ENCODE measurements at places on chromosomes 6 and 20. TPM values are rescaled to one million over a fixed set of nuclear protein-coding genes. Genes with fewer than 3 reads are reported as not detected.

Gene RAMACL
- not detected for total RNA-seq

Gene DPPA5
- not detected for total RNA-seq

Gene PGC
- total RNA-seq, result not detected

Gene TAF8
- total RNA-seq, result 55.1 TPM

Gene SIRPG
- 111 TPM for total RNA-seq

DNA sequence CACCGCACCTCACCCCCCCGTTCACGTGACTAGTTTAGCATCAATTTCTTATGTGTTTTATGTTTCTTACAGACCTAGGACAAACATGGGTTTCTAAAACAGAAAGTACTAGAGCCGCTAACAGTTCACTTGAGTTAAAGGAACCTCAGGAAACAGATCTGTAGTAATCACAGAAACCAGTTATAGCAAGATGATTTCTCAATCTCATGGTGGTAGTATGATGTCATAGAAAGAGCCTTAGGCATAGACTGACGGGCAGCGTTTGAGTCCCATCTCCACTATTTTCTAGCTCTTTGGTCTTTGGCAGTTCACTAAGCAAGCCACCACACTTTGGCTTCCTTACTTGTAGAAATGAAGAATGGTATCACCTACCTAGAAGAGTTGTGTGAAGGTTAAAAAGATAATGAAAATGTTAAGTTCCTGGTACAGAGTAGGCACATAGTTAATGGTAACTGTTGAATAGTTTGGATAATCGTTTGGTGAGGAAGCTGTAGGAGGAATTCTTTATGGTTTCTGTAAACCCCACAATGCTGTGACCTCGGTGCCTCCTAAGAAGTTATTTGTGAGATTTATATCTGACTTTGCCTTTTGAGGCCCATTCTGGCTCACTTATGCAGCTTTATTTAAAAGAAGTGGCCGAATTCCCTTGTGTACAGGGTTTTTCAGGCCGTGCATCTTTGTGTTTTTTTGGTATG lies 21.3 kb downstream of the CTNNBL1 start:
- no peak overlapping the region for H3K27ac ChIP-seq
- no peak for DNase-seq
- no peaks in the 10 kb centered on the region for H3K27me3 ChIP-seq
- H3K36me3 ChIP-seq, result peaks cover 20% of the 10 kb centered on the region

DNA sequence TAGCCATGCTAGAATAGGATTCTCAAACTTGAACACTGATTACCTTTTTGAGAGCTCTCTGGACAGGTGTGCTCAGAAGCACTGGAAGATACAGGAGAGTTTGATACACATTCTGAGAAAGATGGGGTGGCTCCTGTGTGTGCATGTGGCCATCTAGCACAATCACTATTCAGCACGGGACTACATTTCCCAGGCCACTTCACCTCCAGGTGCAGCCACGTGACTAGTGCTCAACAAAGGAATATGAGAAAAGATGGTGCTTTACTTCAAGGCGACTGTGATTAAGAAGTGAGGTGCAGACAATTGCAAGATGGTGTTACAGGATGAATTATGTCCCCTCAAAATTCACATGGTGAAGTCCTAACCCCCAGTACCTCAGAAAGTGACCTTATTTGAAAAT lies 103.8 kb downstream of the BACH2 start:
- H3K27ac ChIP-seq, result no peak overlapping the region
- H3K4me3 ChIP-seq, result no peak overlapping the region
- H3K27me3 ChIP-seq, result peaks cover 10% of the 10 kb centered on the region
- H3K4me1 ChIP-seq, result peaks cover 17% of the 10 kb centered on the region
- H3K36me3 ChIP-seq, result peaks cover 13% of the 10 kb centered on the region
- no peak for DNase-seq

DNA sequence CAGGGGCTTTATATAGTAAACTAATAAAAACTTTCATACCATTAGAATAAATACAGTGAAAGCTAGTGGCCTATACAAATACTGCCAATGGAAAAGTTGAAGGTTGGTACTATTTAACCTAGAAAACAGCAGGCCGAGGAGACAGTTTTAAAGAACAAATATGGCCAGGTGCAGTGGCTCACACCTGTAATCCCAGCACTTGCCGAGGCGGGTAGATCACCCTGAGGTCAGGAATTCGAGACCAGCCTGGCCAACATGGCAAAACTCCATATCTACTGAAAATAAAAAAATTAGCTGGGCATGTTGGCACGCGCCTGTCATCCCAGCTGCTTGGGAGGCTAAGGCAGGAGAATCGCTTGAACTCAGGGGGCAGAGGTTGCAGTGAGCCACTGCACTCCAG lies 24.8 kb downstream of the GLYATL3 start:
- H3K4me1 ChIP-seq, result no peaks in the 10 kb centered on the region
- H3K27me3 ChIP-seq, result peaks cover 4% of the 10 kb centered on the region
- no peak overlapping the region for H3K4me3 ChIP-seq
- H3K27ac ChIP-seq, result no peak overlapping the region
- no peaks in the 10 kb centered on the region for H3K36me3 ChIP-seq
- no peak for DNase-seq

- peaks cover 11% of the 10 kb centered on the region for H3K27me3 ChIP-seq
- H3K4me1 ChIP-seq, result peaks cover 7% of the 10 kb centered on the region
- no peak overlapping the region for H3K4me3 ChIP-seq
- no peak overlapping the region for H3K27ac ChIP-seq
- DNase-seq, result no peak
- H3K36me3 ChIP-seq, result no peaks in the 10 kb centered on the region
Observed at GRCh38 chr6:36244641-36245280, 25.1 kb upstream of the PNPLA1 start.

- no peaks in the 10 kb centered on the region for H3K27me3 ChIP-seq
- DNase-seq, result no peak
- H3K27ac ChIP-seq, result no peak overlapping the region
- H3K36me3 ChIP-seq, result peaks cover 35% of the 10 kb centered on the region
Observed at GRCh38 chr6:154751011-154751800, 18.0 kb downstream of the SCAF8 start.

- peaks cover 73% of the 10 kb centered on the region for H3K27me3 ChIP-seq
- H3K4me3 ChIP-seq, result peak within 1 kb of the TSS; percentile 51
- no peaks in the 10 kb centered on the region for H3K36me3 ChIP-seq
- H3K4me1 ChIP-seq, result peaks cover 14% of the 10 kb centered on the region
- H3K27ac ChIP-seq, result no peak within 1 kb of the TSS
Observed at GRCh38 chr6:150142670-150143515, at the start of gene PPP1R14C. PPP1R14C (plus strand) TSS chr6:150143044; CDS start chr6:150143193, 149 bp downstream.

DNA sequence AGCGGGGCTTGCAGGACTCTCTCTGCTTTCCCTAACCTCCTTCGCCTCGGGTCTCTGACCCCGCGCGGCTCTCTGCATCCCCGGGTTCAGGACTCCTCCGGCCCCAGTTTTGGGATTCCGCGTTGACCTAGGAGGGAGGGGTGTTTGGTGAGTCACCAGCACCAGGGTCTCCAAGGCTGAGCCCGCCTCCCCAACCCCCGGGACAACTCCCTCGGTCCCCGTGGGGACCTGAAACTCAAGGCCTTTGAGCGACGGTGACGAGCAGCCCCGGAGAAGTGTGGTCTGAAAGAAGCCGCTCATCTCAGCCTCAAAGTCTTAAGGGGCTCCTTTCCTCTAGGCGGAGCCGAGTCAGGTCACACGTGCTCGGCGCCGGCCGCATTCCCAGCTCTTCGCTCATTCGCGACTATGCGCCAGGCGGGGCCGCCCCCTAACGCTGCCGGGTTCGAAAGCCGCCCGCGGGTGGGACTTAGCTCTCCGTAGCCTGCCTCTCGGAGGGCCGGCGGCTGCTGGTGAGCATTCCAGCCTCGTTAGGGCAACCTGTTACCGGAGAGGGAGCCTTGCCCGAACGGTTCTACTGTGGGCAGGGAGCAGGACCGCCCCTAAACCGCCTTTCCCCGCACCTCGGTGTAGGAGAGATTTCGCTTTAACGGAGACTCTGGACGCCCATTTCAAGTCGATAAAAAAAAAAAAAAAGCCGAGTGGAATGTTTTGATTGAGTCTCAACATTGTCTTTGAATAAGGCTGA lies 3.0 kb upstream of the PRDM13 start:
- H3K4me1 ChIP-seq, result peaks cover 35% of the 10 kb centered on the region
- peak overlapping the region; percentile 34 for H3K4me3 ChIP-seq
- no peak overlapping the region for H3K27ac ChIP-seq
- H3K36me3 ChIP-seq, result peaks cover 8% of the 10 kb centered on the region
- no peak for DNase-seq

DNA sequence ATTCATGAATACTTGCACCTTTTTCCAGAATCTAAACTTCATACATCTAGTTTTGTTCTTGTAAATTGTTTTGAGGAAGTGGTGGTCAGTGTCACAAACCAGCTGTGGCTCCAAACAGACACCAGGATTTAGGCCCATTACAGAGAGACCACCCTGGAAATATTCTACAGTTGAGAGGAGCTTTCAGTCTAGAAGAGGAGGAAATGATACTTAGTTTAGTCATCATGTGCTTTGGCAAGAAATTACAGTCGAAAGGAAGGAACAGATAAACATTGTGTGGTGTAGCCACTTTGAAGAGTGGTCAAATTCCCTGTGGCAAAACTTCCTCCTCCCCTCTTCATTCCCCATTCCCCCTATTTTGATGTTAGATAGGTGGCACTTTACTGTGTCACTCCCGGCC lies 15.7 kb downstream of the DCBLD1 start:
- H3K27ac ChIP-seq, result no peak overlapping the region
- no peaks in the 10 kb centered on the region for H3K27me3 ChIP-seq
- no peak overlapping the region for H3K4me3 ChIP-seq
- no peaks in the 10 kb centered on the region for H3K36me3 ChIP-seq

DNA sequence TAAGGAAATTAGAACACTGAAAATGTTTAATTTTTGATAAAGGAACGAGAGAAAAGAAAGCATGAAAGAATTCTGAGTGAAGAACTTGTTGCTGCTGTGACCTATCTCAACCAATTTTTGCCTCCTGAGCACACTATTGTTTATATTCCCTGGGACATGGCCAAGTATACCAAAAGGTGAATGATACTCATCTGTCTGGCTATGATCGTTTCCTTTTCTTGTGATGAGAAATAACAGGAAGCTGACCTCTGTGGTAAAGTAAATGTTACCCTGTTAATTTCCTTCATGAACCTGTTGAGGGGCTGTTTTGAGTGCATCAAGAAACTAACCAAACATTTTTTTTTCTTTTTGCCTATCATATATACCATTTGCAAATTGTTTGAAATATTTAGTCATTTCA lies 69.1 kb downstream of the FIG4 start:
- no peaks in the 10 kb centered on the region for H3K27me3 ChIP-seq
- peaks cover 23% of the 10 kb centered on the region for H3K36me3 ChIP-seq
- peak overlapping the region; percentile 22 for H3K27ac ChIP-seq

DNA sequence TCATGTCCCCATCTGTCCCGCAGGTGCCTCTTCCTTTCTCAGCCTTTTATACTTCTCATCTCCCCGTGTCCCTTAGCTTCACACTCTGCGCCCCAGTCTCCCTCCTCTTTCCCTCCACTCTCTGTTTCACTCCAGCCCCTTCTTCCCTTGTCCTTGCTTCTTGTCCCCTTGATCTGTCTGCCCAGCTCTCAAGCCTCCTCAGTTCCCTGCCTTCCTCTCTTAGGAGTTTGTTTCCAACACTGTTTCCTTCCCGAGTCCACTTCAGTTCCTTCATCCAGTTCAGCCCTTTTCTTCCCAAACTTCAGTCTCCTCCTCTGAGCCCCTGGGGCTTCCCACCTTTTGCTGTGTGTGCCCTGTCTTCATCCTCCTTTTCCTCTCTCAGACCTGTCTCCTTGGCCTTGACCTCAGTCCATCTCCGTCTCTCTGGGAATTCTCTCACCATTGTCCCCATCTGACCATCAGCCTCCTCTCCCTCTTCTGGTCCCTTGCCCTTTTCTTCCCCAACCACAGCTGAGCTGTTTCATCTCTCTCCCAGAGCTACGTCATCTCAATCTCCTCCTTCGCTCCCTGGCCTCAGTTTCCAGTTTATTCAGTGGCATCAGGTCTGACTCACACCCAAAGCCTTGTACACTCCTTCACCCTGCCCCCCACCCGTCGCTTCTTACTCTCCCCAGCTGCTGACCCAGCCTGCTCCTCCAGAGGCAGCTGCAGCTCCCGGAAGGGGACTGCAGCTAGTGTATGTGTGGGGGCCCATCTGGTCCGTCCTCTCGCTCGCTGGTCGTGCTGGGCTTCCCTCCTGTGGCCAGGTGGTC lies 2.7 kb upstream of the DDR1 start:
- H3K4me3 ChIP-seq, result no peak overlapping the region
- H3K27me3 ChIP-seq, result peaks cover 31% of the 10 kb centered on the region
- peaks cover 22% of the 10 kb centered on the region for H3K4me1 ChIP-seq
- DNase-seq, result no peak
- H3K27ac ChIP-seq, result no peak overlapping the region

DNA sequence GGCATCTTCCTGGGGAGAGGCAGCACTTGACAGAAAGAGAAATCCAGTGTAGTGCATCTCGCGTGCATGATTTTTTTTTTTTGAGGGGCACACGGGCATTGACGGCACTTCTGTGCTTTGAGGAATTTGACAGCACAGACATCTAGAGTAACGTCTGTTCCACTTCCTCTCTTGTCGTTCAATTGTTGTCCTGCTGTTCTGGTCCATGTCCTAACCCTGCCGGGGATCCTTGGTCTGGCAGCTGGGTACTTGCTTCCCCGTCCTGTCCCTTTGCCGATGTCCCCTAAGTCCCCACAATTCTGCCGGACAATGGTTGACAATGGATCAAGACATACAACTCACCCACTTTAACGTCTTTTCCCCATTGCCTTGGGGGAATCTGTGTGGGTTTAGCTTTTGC lies 46.0 kb upstream of the NAA20 start:
- H3K4me1 ChIP-seq, result peaks cover 22% of the 10 kb centered on the region
- H3K36me3 ChIP-seq, result no peaks in the 10 kb centered on the region
- no peak overlapping the region for H3K27ac ChIP-seq
- DNase-seq, result no peak
- H3K4me3 ChIP-seq, result no peak overlapping the region

GRCh38 chr6:170416959-170417606 lies 110.5 kb downstream of the FAM120B start:
- no peak overlapping the region for H3K27ac ChIP-seq
- H3K4me3 ChIP-seq, result no peak overlapping the region
- H3K27me3 ChIP-seq, result peaks cover 17% of the 10 kb centered on the region
- DNase-seq, result no peak
